ENCODE measurements at places on chromosomes 5 and 9. TPM values are rescaled to one million over a fixed set of nuclear protein-coding genes. Genes with fewer than 3 reads are reported as not detected.
A peak's percentile ranks its signal among the peaks of the same experiment; 100 is the strongest.

DNA sequence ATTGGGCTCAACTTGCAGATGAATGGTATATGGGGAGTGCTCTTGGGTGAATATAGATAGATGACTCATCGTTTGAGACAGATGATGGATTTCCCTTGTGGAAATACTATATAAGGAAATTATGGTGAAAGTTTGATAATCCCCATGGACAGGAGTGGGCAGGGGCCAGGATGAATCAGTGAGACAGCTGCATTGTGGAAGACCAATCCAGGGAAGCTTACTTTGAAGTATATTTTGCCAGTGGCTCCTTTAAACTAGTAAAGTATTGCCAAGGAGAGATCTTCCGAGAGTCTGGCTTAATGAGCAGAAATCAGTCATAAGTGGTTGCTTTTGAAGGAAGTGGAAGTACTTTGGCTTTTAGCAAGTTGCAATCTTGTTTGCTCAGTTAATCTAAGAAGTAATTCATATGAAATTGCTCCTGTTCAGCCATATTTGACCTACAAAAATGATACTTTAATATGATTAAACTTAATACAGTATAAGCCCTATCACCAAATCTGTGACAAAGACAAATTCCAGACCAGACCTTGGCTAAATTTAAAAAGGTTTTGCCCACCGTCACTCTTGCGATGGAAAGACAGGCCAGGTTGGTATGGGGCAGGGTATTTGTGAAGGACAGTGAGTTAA lies 9.3 kb upstream of the TNC start:
- no peak for DNase-seq

DNA sequence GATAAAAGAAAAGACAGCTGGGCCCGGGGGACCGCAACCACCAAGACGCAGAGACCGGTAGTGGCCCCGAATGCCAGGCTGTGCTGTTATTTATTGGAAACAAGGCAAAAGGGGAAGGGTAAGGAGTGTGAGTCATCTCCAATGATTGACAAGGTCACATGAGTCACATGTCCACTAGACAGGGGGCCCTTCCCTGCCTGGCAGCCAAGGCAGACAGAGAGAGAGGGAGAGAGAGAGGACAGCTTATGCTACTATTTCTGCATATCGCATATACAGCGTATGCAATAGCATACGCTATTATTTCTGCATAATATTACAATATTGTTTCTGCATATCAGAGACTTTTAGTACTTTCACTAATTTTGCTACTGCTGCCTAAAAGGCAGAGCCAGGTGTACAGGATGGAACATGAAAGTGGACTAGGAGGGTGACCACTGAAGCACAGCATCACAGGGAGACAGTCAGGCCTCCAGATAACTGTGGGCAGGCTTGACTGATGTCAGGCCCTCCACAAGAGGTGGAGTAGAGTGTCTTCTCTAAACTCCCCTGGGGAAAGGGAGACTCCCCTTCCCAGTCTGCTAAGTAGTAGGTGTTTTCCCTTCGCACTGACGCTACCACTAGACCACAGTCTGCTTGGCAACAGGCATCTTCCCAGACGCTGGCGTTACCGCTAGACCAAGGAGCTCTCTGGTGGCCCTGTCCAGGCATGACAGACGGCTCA lies 50.3 kb downstream of the RFX3 start:
- DNase-seq, result no peak

- no peak for DNase-seq
Measured at GRCh38 chr5:87282269-87282668, 14.6 kb downstream of the RASA1 start.

GRCh38 chr5:151060742-151061141 lies 20.1 kb downstream of the TNIP1 start:
- DNase-seq, result no peak

DNA sequence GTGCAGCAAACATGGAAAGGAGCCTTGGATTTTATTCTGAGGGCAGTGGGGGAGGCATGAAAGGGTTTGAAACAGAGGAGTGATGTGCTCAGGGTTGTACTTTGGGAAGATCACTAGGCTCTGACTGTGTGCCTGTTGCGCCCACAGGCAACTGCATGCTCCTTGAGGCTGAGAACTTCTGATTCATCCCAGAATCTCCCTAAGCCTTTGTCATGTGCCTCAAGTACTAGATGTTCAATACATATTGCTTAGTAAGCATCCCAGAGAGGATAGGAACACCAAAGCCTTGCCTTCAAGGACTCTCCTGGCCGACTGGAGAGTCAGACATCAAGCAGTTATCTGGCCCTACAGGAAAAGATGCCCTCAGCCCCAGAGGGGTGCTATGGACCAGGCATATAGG lies 54.1 kb downstream of the ARHGEF37 start:
- DNase-seq, result no peak

DNA sequence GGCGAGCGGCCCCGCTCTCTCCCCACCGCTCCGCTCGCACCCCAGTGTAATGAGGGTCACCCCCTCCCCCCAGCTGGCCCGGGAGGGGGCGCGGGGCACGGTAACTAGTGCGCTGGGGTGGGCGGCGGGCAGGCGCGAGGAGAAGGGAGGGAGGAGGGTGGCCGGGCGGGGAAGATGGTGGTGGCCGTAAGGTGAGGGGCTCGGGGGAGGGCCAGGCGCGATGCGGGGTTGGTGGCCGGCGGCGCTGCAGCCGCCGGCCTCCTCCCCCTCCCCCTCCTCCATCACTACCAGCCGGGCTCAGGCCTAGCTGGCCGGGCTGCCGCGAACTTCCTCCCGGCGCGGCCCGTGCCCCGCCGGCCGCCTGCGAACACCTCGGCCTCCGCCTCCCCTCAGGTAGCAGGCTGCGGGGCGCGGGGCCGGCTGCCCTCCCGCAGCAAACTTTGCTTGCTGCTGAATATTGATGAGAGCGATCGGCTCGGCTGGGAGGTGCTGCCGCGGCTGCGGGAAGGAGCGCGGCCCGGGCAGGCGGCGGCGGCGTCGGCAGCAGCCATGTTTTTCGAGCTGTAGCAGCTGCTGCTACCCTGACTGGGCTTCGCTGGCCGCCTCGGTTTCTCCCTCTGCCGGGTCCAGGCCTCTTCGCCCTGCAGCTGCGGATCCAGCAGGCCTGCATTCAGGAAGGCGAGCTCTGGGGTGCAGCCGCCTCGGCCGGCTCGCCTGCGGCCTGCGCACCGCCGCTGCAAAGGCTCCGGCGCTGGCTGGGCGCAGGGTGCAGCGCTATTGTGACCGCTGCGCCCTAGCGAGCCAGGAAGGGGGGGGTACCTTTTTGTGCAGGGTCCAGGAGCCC lies 502 bp downstream of the NSD1 start:
- DNase-seq, result peak; percentile 17

GRCh38 chr9:3955305-3955687 lies 344.6 kb downstream of the GLIS3 start:
- no peak for DNase-seq

DNA sequence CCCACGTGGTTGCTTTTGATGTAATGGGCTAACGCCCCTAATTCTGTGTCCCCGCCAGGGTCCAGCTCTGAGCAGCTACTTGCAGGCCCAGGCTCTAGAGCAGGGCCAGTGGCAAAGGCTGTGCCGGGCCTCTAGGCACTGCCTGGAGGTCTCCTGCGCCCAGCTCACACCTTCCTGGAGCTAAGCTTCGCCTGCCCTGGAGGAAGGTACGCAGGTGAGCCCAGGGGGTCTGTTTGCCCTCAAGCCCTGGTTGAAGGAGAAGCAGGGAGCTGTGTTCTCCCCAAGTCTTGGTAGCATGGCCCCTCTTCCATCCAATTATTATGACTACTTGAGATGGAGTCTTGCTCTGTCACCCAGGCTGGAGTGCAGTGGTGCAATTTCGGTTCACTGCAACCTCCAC lies 5.2 kb upstream of the LMX1B start:
- no peak for DNase-seq

DNA sequence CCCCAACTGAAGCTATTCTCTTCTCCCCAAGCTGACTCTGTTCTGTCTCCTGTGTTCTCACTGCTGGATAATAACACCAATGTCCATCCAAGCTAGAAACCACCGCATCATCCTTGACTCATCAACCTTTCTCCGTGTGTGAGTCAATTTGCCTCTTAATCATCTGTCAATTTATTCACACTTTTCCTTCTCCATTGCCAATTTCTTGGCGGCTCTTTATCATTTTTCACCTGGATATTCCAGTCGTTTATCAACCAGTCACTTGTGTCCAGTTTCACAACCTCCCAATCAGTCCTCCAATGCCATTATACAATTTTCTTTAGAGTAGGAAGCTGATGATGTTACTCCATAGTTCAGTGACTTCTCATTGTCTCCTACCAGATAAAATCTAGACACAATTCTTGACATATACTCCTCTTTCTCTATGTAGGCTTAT lies 45.4 kb upstream of the LIFR start:
- DNase-seq, result no peak

GRCh38 chr5:173782671-173783101 lies 105.5 kb upstream of the CPEB4 start:
- DNase-seq, result no peak

- no peak for DNase-seq
Measured at GRCh38 chr5:8750100-8750499, 795.8 kb downstream of the SEMA5A start.

DNA sequence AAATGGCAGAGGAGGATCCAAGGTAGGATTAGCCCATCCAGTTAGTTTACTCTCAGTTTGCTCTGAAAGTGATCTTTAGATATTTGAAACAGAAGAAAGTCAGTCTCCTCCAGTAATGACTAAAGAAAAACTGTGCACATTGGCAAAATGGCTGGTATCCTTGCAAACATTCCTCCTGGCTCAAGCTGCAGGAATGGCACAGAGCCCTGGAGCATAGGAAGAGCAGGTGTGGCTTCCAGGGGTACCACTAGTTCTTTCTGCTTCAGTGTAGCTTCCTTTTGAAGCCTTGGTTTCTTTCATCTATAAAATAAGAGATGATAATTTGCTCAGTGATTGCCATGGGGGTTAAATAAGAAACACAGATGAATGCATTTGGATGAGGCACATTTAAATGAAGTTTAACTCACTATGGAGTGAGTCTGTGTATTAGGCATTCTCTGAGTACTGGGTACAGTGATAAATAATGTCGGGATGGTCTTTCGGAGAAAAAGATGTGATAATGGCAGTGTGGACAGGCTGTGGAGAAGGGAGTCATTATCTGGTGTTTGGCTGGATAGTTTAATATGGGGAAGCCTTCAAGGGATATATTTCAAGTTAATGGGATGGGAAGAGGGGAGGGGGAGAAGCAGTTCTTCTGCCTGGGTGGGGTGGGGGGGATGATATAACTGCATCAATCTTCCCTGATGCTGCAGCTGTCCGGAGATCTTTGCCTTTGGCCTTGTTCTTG lies 217.3 kb upstream of the KLF4 start:
- DNase-seq, result no peak

- DNase-seq, result no peak
Measured at GRCh38 chr5:158626718-158627117, 473.0 kb downstream of the EBF1 start.

- no peak for DNase-seq
Measured at GRCh38 chr5:94784536-94785505, 166.4 kb downstream of the SLF1 start.

- DNase-seq, result no peak
Measured at GRCh38 chr5:181053488-181054121, 13.5 kb downstream of the BTNL9 start.

- no peak for DNase-seq
Measured at GRCh38 chr5:10036136-10036815, 213.4 kb downstream of the ATPSCKMT start.

GRCh38 chr5:131812371-131813160 lies 15.7 kb upstream of the FNIP1 start:
- no peak for DNase-seq

- no peak for DNase-seq
Measured at GRCh38 chr9:122193651-122194050, 33.9 kb downstream of the MORN5 start.

- DNase-seq, result no peak
Measured at GRCh38 chr9:136875155-136875554, 9.0 kb upstream of the EDF1 start.

- no peak for DNase-seq
Measured at GRCh38 chr5:89128906-89129625, 246.1 kb upstream of the MEF2C start.

GRCh38 chr5:123083298-123083697 lies 5.7 kb upstream of the PRDM6 start:
- DNase-seq, result no peak

- no peak for DNase-seq
Measured at GRCh38 chr5:154046486-154046885, 7.7 kb downstream of the MFAP3 start.

DNA sequence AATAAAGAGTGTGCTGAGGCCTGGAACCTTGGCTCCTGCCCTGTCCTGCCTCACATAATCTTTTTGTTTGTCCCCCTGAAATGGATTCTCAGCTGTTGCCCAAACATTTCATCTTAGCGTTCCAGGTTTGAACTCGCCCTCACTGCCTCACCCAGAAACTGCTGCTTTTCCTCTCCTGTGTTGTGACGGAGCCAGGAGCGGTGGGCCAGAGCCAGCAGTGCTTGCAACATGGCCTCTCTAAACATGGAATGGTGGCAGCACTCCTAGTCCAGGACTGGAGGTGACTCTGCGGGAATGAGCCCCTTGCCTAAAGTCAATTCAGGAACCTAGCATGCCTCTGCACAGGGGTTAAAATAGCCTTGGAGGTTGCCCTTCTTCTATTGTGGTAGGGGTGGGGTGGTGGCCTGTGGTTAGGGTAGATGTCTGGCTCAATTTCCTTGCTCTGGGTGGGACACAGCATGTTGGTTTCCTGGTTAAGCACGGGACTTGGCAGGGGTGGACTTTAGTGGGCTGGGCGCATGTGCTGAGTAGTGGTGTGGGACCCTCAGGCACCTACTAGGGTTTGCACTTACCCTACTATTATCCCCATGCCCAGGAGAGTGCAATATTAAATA lies 101.6 kb downstream of the SLC25A46 start:
- DNase-seq, result no peak

- no peak for DNase-seq
Measured at GRCh38 chr9:21810881-21811280, 8.4 kb downstream of the MTAP start.

The ENTREP1 gene
- polyA plus RNA-seq, result not detected

The SYK gene
- 0.25 TPM for polyA plus RNA-seq

The HTR4 gene
- polyA plus RNA-seq, result not detected

The TEX48 gene
- polyA plus RNA-seq, result not detected

The CCDC152 gene
- 3.1 TPM for polyA plus RNA-seq

The PCDHA13 gene
- polyA plus RNA-seq, result not detected

The TSLP gene
- polyA plus RNA-seq, result 0.14 TPM

The CEL gene
- polyA plus RNA-seq, result not detected

The FCN2 gene
- polyA plus RNA-seq, result not detected

The CDH9 gene
- not detected for polyA plus RNA-seq

The NIM1K gene
- polyA plus RNA-seq, result not detected

Data from naive thymus-derived CD8-positive, alpha-beta T cell (primary cell).